Fibroblast of villous mesenchyme (primary cell): ENCODE measurements at places on chromosomes 2 and 18.

DNA sequence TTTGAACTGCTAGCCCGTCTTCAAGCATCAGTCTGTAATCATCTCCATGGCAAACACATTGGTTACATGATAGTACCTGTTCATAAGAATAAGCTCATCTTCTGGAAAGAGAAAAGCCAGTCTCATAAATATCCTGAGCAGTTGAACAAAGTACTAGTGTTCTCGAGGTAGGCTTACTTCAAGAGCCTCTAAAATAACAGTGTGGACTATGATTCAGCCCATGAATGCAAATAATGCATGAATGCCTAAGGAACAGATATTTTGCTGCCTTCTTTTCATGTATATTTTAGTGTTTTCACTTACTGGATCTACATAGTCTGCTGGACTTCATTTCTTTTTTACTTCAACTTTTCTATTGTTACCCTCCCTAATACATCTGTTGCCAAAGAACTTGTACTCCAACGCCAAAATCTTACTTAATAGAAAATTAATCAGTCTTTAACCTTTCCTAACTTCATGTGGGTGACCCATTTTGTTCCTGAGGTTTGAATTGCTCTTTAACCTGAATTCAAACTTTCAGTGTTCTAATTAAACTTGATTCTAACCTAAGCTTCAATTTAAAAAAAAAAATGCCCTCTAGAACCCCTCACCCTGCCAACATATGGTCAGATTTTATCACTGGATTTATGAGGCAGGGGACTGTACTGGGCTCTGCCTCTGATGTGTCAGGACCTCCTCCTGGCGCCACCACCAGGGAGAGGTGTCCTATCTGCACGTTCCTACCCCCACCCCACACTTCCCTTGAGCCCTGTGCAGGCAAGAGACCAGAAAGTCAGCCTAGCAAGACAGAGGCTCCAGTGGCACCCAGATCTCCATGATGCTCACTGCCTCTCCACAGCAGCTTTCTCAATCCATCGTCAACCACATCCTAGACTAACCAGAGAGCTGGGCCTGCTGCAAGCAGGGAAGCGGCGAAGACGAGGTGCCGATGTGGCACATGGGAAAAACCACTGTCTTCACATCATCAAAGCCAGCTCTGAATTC lies 264.7 kb upstream of the ID2 start:
- DNase-seq = no peak

GRCh38 chr2:54317973-54318372 lies 61.9 kb upstream of the TSPYL6 start:
- no peak for DNase-seq

DNA sequence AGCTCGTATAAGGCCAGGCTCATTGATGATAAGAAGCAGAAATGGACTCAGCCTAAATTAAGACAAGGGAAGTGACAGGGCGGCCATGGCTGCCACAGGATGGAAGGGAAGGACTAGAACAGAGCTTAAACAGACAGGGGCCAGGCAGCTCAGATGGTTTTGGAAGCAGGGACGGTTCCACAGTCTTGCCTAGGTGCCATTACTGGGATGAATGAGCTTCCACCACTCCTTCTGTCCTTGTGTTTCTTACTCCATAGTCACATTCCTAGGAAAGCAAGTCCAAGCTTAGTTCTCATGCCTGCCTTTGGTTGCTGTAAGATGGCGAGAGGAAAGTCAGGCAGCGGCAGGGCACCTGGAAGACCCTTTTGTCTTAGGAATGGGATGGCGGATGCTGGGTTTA lies 11.9 kb downstream of the GNLY start:
- DNase-seq = no peak

GRCh38 chr2:55718165-55719008 lies 24.7 kb upstream of the PNPT1 start:
- peak; percentile 68 for DNase-seq

DNA sequence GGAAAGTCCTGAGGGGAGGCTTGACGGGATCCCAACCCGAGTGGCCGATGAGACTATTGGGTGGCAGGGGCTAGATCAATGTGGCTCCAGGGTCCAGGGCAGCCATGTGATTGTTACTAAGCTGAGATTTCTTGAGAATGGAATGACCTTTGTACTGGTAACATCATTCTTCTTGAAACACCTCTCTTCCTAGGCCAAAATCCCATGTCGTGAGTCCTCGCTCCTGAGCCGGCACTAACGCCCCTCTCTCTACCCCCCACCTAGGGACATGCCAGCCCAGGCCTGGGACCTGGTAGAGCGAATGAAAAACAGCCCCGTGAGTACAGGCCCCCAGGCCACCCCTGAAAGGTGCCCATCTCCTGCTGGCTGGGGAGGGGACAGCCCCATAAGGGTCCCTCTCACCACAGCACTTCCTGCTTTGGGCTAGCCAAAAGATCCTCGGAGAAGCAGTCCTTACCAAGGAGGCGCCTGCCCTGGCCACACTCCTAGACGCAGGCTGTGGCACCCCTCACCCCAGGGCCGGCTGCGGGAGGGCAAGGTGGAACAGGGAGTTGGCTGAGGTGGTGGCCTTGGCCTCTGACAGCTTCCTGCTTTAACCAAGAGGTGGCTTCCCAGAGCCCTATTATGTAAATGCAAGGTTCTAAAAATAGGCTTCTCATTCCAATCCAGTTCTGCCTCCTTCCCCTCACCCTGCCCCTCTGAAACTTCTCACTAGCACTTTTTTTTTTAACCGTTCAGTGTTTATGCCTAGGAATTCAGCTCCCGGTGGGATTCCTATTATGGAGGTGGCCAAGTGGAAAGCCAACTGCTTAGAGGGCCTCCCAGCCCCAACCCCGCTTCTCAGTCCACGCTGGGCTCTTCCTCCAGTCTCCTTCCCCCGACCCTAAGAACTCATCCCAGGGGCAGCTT lies 126.6 kb upstream of the PPP1CB start:
- DNase-seq = peak; percentile 75

- no peak for DNase-seq
Observed at GRCh38 chr2:138931284-138932256, 151.4 kb upstream of the NXPH2 start.

DNA sequence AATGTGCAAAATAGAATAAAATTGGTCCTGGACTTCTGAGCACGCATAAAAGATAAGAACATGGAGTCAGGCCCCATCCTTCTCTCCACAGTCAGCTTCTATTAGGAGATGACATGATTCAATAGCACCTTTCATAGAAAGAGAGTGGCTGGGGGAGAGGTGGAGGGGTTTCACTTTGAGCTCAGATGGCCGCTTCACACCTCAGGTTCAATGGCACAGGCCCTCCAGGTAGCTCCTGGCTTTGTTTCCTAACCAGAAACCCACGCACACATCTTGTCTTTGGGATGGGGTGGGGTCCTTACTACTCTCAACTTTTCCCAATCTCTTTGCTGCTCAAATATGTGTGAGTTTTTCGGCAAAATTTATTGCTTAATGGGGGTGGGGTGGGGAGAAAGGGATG lies 332.3 kb downstream of the CLIP4 start:
- no peak for DNase-seq

GRCh38 chr2:83054751-83055150 lies 1404.3 kb downstream of the SUCLG1 start:
- no peak for DNase-seq

DNA sequence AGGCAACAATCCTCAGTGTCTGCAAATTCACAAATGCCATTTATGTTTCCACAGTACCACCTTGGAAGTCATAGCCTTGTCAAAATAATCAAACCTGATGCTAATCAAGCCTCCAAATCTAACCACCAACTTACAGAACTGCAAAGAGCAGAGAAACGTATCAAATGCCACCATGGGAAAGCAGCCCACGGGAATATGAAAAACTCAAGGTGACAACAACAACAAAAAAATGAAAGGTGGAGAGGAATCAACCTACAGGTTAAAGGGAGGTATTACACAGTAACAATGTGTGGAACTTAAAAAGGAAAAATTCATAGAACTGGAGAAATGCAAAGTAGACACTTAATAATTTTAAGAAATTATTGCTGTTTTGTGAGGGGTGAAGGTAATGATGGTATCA lies 46.7 kb downstream of the CD226 start:
- DNase-seq = no peak

DNA sequence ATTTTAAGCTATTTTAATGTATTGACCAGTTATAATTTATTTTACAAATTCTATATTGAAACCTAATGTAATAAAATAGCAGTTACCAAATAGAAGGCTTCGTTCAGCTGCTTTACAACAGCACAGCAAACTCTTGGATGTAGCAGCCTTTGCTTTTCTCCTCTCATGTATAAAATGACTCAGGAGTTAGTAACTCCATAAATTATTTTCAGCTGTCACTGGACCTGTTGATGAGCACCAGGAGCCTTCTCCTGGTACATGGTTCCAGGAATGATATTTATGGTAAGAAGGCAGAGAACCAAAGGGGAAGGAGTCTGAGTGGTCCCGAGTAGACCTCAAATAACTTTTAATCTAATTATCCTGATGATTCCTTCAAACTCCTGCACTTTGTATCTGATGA lies 256.4 kb upstream of the NETO1 start:
- no peak for DNase-seq

- no peak for DNase-seq
Observed at GRCh38 chr2:16852651-16853050, 187.0 kb upstream of the CYRIA start.

DNA sequence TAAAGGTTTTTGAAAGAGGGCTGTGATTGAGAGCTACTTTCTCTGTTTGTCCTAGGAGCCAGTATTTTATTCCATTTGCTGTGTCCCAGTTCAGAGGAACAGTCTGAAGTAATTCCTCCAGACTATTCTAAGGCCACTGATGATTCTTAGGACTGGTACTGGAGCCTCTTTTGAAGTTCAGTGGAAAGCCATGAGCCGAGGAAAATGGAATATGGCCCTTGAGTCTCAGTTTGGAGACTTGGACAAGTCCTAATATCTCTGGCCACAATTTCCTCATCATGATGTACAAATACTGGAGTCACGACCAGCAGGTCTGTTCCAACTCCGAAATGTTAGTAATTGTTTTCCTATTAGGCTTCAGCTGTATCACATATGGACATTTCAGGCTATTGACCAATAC lies 7.1 kb upstream of the COLEC12 start:
- DNase-seq = no peak

DNA sequence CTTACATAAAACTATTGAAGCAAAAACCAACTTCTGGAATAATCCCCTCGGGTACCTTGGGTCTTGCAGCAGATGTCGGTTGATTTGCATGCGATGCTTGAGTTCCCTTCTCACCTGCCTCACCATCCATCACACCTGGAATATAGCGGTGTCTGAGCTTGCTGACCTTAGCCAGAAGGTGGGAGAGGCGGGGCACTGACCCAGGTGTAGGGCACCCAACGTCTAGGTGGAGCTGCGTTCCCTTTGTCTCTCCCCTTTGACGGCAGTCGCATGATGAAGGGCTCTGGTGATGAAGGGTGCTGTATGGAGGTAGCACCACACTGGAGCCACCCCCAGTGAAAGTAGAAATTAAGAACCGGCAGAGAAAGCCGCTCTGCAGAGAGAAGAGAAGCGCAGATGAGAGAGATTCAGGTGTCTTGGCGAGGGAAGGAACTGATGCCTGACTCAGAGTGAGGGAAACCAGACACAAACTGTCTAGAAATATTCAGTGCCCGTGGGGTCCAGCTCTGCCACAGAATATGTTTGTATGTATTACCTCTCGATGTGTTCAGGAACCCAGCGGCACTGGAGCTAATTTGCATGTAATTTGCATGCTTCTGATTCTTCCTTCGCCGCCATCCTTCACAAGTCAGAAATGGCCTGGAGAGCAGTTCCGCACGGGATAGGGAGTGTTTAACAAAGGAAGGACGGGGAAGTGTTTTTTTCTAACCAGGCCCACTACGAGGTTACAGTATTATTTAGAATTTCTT lies 19.4 kb upstream of the MBP start:
- no peak for DNase-seq

- no peak for DNase-seq
Observed at GRCh38 chr2:221817052-221817451, 244.9 kb upstream of the EPHA4 start.

- DNase-seq = no peak
Observed at GRCh38 chr2:188243381-188243780, 48.3 kb upstream of the GULP1 start.

GRCh38 chr2:201257381-201257955 lies 2.9 kb upstream of the CASP8 start:
- DNase-seq = no peak

GRCh38 chr18:22391407-22392345 lies 26.0 kb downstream of the CTAGE1 start:
- DNase-seq = peak; percentile 94

DNA sequence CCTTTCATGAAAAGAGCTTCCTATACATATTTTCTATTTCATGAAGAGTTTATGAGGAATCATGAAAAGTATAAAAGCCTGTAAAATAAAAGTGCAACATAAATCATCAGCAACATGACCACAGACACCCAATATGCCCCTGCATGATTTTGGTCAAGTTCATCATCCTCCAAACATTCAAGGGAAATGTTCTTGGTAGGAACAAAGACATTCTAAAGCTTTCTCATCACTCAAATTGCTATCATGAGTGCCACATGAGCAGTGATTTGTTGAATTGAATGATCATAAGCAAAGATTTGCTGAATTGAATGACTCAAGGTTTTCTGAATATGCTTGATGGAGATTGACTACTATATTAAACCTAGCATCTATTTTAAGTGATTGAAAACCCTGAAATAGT lies 172.2 kb downstream of the MBD2 start:
- DNase-seq = no peak

GRCh38 chr2:216773072-216773471 lies 77.7 kb upstream of the IGFBP5 start:
- no peak for DNase-seq

DNA sequence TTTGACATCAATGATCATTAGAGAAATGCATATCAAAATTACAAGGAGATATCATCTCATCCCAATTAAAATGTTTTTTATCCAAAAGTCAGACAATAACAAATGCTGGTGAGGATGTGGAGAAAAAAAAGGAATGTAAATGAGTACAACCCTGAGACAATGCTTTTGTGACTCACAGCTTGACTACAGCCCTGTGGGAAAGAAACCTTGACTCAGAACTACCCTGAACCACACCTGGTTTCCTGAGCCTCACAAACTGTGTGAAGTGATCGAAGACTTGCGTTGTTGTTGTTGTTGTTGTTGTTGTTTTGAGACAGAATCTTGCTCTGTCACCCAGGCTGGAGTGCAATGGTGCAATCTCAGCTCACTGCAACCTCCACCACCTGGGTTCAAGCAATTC lies 266.6 kb upstream of the MYT1L start:
- DNase-seq = no peak

- DNase-seq = no peak
Observed at GRCh38 chr2:157271590-157272203, 14.2 kb downstream of the GALNT5 start.

- no peak for DNase-seq
Observed at GRCh38 chr2:134581877-134582546, 136.8 kb downstream of the TMEM163 start.

- peak; percentile 42 for DNase-seq
Observed at GRCh38 chr2:217993817-217994463, 8.9 kb downstream of the TNS1 start.

DNA sequence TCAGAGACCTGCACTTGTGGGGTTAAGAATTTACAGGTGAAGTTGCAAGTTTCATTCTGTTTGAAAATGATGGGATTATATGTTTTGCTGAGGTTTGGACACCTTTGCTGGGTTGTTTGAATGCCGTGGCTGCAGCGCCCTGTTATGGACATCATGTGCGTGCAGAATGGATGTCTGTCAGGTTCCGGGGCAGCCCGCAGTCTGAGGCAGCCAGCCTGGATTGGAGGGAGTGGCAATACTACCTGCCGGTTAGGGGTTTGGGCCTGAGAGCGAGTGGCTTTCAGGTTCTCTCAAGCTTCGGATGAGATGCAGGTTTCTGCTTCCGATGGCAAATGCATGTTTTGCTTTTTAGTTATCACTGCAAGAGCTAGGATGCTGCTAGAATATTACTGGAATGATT lies 1.1 kb downstream of the CASP8 start:
- no peak for DNase-seq
